ENCODE measurements at places on chromosomes 7 and 10.
A peak's percentile ranks its signal among the peaks of the same experiment; 100 is the strongest.

DNA sequence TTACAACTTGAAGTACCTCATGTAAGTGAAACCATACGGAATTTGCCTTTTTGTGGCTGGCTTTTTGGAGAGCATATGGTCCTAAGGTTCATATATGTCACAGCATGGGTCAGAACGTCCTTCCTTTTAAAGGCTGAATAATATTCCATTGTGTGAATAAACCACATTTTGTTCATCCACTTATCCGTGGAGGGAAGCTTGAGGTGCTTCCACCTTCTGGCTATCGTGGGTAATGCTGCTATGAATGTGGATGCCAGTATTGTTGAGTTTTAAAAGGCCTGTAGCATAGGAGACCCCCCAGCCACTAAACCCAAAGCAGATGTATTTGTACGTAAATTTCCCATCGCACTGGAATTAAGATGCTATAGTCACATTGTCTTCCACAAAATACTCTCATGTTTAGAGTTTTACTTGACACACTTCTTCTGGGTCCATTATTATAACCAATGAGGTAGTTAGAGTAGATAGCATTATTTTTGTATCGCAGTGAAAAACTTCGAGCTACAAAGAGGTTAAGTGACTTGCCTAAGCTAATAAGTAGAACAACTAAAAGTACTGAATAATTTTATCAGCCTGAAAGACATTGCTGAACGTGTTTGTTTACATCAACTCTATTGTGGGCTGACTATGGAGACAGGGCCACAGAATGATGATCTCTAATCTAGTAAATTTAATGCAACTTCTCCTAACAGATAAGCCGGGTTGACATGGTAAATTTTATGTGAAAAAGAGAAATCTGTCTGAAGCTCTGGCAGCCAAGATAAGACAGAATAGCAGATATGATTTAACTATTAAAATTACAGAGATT lies 183.0 kb upstream of the CTBP2 start:
- no peak for DNase-seq

DNA sequence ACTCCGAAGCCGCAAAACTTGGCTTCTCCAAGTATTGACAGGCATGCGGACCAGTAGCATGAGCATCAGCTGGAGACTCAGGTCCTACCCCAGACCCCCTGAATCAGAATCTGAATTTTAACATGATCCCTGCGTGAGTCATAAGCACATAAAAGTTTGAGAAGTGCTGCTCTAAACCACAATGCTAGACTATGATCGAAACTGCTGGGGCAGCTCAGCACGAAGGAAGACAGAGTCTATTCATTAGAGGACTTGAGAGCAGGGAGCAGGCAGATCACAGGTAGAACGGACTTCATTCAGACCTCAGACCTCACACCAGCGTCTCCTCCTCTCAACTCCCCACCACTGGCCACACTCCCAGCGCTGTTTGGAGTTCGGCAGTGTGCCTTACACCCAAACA lies 16.9 kb downstream of the CAMK2G start:
- DNase-seq = no peak

- no peak for DNase-seq
Observed at GRCh38 chr7:116337800-116338199, 127.5 kb downstream of the TES start.

DNA sequence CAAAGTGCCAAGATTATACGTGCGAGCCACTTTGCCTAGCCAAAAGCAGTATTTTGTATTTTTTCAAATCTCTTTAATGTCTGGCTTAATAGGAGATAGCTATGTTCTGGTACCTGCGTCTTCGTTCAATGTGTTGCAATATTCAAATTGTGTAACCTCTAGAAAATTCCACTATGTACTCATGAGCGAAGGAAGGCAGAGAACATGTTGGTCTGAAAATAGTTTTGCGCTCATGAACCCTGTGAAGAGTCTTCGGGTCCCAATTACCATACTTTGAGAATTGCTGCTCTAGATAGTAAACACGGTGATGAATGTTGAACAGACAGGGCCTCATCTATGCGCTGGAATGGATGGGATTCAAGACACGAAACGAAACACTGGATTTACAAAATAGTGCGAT lies 2.7 kb upstream of the SUV39H2 start:
- DNase-seq = no peak

GRCh38 chr10:104038537-104038936 lies 47.1 kb downstream of the COL17A1 start:
- DNase-seq = no peak

GRCh38 chr7:153682628-153683027 lies 369.6 kb upstream of the DPP6 start:
- DNase-seq = no peak

GRCh38 chr7:37927773-37928444 lies 7.5 kb downstream of the EPDR1 start:
- no peak for DNase-seq

- no peak for DNase-seq
Observed at GRCh38 chr7:27947586-27948278, 207.8 kb downstream of the TAX1BP1 start.

DNA sequence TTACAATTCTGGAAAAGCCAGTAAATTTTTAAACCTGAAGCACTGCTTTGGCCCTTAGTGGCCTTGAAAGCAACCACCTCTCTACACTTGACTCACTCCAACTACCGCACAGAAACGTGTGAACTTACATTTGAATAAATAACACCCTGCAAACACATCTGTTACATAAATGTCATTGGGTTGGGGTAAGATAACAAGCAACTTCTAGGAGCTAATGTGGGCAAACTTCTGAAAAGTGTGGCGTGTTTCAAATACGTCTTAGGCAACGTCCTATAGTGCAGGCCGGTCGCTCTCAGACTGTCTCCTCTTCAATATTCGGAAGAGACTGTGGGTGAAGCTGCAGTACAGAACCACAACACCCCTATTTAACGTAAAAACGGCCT lies 474 bp downstream of the ORC5 start:
- DNase-seq = peak; percentile 22

GRCh38 chr7:2244404-2244995 lies 2.5 kb downstream of the NUDT1 start:
- DNase-seq = no peak

- no peak for DNase-seq
Observed at GRCh38 chr10:122311051-122311410, 39.9 kb downstream of the BTBD16 start.

DNA sequence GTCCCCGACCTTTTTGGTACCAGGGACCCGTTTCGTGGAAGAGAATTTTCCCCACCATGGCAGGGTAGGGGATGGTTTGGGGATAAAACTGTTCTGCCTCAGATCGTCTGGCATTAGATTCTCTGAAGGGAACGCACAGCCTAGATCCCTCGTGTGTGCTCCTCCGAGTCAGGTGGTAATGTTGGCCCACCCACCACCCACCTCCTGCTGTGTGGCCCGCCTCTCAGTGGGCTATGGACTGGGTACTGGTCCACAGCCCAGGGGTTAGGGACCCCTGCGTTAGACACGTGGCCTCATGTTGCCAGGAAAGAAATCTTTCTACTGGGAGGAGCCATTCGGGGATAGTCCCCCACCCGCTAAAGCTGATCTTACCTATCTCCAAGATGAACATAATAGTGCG lies 27.0 kb downstream of the PFKFB3 start:
- DNase-seq = no peak

DNA sequence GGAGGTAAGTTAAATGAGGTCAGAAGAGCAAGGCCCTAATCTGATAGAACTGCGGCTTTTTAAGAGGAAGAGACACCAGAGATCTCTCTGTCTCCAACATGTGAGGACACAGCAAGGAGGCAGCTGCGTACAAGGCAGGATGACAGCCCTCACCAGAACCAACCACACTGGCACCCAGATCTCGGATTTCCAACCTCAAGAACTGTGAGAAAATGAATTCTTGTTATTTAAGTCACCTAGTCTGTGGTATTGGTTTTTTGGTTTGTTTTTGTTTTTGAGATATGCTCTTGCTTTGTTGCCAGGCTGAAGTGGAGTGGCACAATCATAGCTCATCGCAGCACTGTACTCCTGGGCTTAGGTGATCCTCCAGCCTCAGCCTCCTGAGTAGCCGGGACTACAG lies 127.2 kb downstream of the DLG5 start:
- peak; percentile 29 for DNase-seq

- no peak for DNase-seq
Observed at GRCh38 chr7:66877577-66878300, 43.3 kb upstream of the TMEM248 start.

GRCh38 chr10:129090165-129090564 lies 376.9 kb upstream of the MGMT start:
- no peak for DNase-seq

- no peak for DNase-seq
Observed at GRCh38 chr7:146366938-146367337, 250.3 kb downstream of the CNTNAP2 start.

- DNase-seq = no peak
Observed at GRCh38 chr7:50426280-50427045, 23.7 kb downstream of the FIGNL1 start.

DNA sequence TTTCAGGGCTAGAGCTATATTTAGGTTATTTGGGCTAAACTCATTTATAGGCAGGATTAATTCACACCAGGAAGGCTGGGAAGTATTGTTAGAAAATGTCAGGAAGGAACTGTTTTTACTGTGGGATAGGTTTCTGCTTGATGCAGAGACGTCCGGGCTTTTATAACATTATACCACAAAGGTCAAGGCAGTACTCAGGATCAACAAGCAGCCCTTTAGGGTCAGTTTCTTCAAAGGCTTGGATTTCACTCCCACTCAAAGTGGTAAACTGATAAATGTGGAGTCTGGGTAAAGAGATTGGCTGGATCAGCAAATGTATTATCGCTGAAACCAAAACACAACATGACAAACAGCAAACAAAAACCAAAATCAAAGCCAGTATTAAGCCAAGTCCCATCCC lies 127.2 kb downstream of the ARL5B start:
- DNase-seq = no peak

GRCh38 chr7:991729-992656 lies 9.0 kb downstream of the CYP2W1 start:
- no peak for DNase-seq

GRCh38 chr7:28841766-28842165 lies 116.4 kb downstream of the TRIL start:
- DNase-seq = no peak

GRCh38 chr7:5477126-5477525 lies 53.5 kb upstream of the TNRC18 start:
- DNase-seq = no peak

DNA sequence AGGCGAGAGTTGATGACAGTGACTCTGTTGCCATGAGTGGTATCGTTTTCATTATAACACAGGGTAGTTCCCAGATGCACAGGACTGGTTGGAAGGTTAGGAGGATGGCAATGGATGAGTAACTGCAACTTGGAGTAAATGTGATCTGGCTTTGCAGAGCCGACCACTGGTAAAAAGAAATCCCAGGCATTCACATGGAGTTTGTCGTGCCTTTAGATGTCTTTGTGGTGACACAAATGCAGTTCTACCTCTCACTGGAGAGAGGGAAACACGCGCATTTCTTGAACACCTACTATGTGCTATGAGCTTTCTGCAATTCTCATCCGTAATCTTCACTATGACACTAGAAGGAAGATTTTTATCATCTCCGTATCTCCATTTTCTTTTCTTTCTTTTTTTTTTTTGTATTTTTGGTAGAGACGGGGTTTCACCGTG lies 1.7 kb upstream of the MNX1 start:
- DNase-seq = no peak

Data from T-cell (primary cell).